CD4-positive, alpha-beta T cell treated with Interleukin-15 for 4 hours (primary cell): ENCODE measurements at places on chromosomes 12 and 14.

DNA sequence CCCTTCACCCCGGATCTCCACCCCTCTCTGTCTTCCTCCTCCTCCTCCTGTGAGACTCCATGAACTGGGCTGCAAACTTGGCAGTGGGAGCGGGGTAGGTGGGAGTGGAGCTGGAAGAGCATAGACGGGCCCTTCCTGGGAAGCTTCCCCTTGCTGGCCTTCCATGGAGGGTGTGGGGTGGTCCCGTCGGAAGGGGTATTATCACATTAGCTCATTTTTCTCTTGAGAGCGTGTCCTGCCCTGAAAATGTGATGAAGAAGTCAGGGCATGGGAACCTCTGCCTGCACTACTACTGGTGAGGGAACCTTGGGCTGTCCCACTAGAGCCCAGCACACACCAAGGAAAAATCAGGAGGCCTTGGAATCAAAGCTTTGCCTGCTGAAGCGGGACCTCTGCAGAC, 66.5 kb downstream of the CACNA1C start:
- no peak for DNase-seq

- DNase-seq: no peak
Observed at GRCh38 chr12:91986084-91986483, 159.6 kb downstream of the BTG1 start.

DNA sequence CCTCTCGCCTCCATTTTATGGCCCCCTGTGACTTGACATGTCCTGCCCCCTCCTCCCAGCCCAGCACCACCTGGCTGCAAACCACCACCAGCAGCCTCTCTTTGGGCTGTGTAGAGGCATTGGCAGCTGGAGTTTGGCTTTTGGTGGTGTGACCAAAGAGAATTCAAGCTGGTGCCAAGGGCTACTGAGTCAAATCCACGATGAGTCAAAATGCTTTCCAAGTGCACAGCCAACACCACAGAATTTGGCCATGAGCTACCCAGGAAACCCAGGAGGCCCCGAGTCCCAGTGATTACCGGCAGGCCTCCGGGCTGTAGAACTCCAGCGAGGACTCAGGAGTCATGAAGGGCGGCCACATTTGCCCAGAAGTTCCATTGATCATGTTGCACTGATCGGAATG, 53.8 kb downstream of the SCARB1 start:
- DNase-seq: no peak

DNA sequence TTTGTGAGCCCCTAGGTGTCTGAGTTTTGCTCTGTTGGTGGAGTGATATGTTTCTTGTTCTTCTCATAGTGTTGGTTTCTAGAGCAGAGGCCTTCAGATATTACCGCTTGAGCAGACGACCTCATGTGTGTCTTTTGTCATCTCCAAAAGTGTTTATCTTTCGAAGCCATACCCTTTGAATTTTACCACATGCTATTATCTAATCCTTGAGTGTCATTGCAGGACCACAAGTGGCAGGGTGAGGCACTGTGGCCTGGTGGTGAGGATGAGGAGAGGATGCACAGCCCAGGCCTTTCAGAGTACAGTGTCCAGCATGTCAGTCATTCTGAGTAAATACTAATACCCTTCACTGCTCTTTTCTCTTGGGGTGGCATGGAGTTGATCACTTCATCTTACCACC, 57.2 kb upstream of the CISTR start:
- DNase-seq: no peak

DNA sequence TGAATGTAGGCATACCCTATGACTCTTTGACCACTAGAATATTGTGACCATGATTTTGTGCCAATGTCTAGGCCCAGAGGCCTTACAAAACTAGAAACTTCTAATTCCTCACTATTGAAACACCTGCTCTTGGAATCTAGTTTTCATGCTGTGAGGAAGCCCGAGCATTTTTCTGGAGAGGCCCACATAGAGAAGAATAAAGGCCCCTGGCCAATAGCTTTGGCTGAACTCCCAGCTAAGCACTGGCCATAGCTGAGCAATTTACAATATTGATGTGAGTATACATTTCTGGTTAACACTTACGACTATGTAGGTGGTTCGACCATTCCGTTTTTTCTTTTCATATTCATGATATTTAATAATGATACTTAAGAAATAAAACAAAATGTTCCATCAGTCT, 190.3 kb downstream of the KCNH5 start:
- DNase-seq: no peak

DNA sequence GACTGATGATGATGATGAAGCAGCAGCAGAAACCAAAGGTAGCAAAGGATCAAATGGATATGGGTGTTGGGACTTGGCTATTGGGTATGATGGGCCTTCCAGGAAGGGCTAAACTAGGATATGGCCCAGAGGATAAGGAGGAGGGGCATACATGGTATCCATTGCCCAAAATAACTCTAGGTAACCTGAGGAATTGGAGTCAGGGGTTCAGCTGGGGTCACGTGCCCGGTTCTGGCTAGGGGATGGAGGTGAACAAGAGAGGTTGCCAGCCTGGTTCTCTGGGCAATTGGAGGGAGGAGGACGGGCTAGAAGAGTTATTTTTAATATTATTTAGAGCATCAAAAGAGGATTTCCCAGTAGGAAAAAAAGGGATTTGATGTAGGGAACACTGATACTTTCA, 2.7 kb upstream of the ANKRD52 start:
- DNase-seq: no peak

DNA sequence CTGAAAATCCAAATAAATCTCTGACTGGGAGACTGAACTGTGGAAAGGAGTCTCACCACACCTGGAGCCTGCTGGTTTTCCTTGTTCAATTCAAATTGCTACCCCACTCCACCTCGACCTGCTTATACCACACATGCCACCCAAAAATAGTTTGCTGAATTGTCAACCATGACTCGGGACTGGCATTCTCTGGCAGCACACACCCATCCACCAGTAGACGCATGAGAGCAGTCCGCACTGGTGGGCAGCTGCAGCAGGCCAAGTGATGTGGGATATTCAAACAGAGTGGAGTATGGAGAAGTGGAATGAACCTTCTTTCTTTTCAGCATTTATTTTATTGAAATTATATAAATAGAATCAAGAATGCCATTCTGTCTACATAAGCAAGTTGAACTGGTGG, 38.7 kb upstream of the SYCP3 start:
- no peak for DNase-seq

DNA sequence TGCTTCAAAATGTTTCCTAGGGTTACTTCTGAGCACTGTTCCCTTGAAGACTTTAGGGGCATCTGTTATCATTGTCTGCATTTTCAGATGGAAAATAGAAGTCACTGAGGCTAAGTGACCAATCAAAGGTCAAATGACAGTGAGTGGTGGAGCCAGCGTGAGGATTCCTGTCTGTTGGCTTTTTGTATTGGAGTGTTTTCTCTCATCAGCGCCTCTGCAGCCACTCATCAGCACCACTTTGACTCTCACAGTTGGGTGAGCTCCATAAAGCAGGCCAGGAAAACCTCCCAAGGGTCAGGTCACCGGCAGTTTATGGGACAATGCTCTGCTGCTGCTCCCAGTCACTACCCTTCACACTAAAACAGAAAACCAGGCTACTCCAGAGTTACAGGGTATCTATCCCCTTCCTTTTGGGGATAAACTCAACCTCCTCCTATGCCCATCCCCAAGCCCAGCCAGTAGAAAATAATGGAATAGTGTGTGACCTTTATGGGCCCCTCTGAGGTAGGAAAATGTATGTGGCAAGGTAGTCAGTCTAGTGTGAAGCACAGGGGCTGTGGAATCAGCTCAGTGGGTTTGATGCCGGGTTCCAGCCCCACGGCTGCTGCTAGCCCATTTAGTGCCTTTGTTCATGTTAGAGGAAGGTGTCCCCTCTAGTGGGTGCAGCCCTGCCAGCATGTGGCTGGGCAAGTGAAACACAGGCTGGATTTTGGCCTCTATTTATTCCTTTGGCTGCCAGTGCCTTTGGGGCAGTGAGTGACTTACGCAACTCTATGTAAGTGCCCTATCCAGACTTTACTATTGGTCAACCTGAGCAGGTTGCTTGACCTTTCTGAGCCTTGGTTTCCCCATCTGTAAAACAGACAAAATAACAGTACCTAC, 133.8 kb upstream of the CPM start:
- no peak for DNase-seq

- no peak for DNase-seq
Observed at GRCh38 chr12:111616177-111616623, 17.1 kb upstream of the ATXN2 start.

GRCh38 chr14:31362746-31363145, 57.6 kb downstream of the HEATR5A start:
- no peak for DNase-seq

GRCh38 chr14:37329189-37330001, 131.7 kb downstream of the MIPOL1 start:
- no peak for DNase-seq

DNA sequence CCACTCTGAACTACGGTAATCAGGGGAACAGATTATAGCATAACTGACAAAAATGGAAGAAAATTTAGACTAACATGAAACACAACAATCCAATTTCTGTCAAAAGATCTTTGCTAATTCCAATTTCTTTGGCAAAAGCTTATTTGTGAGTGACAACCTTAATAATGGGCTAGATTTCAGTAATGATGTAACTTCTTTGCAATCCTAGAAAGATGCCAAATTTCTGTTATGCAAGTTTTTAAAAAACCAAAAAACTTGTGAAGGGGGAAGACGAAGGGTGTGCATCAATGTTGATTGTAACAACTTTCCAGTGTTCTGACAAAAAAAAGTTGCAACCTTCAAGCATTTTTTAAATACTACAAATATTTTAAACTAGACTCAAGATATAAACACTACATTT, 59.9 kb downstream of the DICER1 start:
- no peak for DNase-seq

DNA sequence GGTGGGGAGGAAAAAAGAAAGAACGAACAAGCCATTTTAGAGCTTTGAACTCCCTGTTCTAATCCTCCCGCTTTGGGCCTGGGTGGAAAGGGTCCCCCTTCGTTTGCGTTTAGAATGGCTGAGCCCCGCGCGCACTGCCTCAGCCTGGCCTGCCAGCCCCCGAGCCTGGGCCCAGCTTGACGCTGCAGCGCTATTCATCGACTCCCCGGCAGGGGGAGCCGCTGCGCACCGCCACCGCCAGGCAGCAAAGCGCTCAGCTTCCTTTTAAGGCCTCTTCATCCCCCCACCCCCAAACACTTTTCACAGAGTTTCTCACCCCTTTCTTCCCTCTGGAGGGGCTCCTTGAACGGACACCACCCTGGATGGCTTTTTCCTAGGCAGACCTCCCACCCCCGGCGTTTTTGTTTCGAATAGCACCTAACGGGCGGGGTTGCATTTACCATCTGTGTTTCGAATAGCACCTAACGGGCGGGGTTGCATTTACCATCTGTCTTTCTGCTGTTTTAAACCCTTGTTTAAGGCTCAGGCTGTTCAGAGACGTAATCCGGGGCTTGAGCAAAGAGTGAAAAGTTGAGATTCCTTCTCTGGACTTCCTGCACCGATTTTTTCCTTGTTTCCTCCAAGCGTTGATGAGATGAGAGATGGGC, 56.4 kb upstream of the PIWIL1 start:
- no peak for DNase-seq

- DNase-seq: no peak
Observed at GRCh38 chr12:132535019-132535418, 45.1 kb downstream of the FBRSL1 start.

GRCh38 chr12:12585115-12585863, 22.6 kb upstream of the DUSP16 start:
- DNase-seq: no peak

DNA sequence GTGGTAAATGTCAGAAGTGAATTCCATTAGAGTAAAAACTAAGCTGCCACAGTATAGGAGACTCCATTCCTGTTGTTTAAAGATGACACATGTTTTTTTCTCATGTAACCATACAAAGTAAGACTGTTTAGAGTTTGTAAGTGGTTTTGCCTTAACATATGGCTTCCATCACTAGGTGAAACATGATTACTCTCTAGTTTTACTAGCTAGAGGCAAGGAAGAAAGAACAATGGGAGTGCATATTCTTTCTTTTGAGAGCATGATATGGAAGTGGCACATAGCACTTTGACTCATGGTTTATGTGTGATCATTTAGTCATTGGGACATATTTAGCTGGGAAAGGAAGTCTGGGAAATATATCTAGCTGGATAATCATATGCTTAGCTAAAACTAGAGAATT, 7.7 kb downstream of the ATF7IP start:
- DNase-seq: no peak

GRCh38 chr12:21828779-21829178, 54.3 kb upstream of the KCNJ8 start:
- DNase-seq: no peak

- DNase-seq: no peak
Observed at GRCh38 chr12:105573574-105573973, 243.1 kb downstream of the C12orf75 start.

- DNase-seq: no peak
Observed at GRCh38 chr12:116765271-116765670, 27.2 kb downstream of the RNFT2 start.

- no peak for DNase-seq
Observed at GRCh38 chr12:107492393-107493134, 193.0 kb upstream of the PWP1 start.

- DNase-seq: no peak
Observed at GRCh38 chr12:105013892-105014291, 27.8 kb downstream of the NOPCHAP1 start.

DNA sequence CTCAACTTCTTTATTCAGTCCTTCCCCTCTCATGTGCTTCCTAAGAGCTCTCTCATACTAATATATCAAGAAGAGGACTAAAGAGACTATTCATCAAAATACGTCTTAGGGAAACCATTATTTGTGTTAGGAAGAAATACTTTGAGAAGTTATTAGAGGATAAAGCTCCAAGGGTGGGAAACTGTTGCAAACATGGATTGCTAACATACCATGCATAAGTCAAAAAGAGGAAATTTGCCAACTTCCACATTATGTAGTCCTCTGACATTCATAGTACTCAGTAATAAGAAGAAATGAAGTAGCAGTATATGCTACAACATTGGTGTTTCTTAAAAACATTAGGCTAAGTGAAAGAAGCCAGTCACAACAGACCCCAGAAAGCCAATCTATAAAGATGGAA, 128.8 kb upstream of the CLEC14A start:
- no peak for DNase-seq

DNA sequence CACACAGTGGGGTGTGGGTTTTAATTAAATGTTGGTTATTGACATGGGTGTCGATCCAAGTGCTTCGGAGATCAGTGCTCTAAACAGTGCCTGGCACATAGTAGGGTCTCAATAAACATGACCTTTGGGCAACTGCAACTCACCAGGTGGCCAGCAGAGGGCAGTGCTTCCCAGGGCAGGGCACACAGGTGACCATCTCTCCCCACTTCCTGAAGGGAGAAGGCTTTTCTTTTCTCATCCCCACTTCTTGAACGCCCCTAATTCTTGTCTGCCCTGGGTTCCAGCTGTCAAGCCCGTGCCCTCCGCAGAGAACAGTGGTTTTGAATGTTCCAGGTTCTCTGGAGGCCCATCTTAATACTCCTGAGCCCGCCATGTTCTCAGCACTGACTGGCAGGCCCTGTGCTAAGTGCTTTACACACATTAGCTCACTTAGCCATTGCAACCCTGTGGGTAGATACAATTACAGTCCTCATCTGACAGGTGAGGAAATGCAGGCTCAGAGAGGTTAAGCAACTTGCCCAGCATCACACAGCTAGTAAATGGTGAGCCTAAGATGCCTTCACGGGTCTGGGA, 16.3 kb downstream of the RAPGEF3 start:
- DNase-seq: peak; percentile 71

GRCh38 chr12:43336962-43337555, 214.9 kb downstream of the ADAMTS20 start:
- DNase-seq: no peak

- DNase-seq: no peak
Observed at GRCh38 chr12:130251236-130251780, 86.4 kb upstream of the PIWIL1 start.

- no peak for DNase-seq
Observed at GRCh38 chr12:78324234-78324633, 493.5 kb downstream of the NAV3 start.

- no peak for DNase-seq
Observed at GRCh38 chr12:114904254-114905003, 220.5 kb upstream of the TBX3 start.
